Activated CD4-positive, alpha-beta T cell treated with anti-CD3 and anti-CD28 coated beads for 1 hour (primary cell): ENCODE measurements at places on chromosomes 11 and 22.

DNA sequence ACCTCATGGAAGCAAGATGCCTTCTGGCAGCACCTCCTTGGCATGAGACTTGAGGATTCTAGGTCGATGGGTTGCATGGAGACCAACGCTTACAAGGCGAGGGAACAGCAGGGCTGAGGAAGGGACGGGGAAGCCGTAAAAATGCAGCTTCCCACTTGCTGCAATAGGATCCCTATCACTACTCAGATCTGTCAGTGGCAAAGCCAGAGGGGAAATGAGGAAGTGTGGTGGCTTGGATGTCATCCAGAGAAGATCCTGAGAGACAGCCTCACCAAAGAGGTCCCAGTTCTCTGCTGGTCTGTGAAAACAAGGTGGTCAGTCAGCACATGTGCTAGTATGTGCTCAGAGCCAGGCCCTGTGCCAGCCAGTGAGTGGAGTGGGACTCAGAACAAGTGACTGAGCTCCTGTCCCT is 22.2 kb downstream of the CYB5R2 start:
- no peak for DNase-seq

- no peak for DNase-seq
Measured at GRCh38 chr11:17640493-17641164, 78.7 kb upstream of the MYOD1 start.

GRCh38 chr11:76625472-76626186 is 44.9 kb downstream of the LRRC32 start:
- no peak for DNase-seq

DNA sequence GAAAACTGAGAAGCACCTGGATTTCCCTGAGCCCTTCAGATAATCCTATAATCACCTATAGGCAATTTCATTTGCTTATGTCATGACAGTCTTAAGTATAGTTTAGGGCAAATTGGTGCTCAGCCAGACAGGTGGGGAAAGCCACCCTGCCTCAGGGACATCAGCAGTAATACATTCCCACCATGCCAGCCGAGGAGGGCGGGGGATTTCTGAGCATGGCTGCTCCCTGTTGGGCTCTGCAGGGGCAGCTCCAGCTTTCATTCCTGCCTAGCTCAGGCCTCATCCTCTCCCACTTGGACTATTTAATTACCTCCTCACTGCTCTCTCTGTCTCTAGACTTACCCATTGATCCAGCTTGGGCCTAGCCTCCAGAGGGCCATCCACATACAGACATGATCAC is 9.0 kb upstream of the DRD2 start:
- DNase-seq, result no peak

GRCh38 chr22:41367680-41368542 is 13.8 kb upstream of the TEF start:
- no peak for DNase-seq

DNA sequence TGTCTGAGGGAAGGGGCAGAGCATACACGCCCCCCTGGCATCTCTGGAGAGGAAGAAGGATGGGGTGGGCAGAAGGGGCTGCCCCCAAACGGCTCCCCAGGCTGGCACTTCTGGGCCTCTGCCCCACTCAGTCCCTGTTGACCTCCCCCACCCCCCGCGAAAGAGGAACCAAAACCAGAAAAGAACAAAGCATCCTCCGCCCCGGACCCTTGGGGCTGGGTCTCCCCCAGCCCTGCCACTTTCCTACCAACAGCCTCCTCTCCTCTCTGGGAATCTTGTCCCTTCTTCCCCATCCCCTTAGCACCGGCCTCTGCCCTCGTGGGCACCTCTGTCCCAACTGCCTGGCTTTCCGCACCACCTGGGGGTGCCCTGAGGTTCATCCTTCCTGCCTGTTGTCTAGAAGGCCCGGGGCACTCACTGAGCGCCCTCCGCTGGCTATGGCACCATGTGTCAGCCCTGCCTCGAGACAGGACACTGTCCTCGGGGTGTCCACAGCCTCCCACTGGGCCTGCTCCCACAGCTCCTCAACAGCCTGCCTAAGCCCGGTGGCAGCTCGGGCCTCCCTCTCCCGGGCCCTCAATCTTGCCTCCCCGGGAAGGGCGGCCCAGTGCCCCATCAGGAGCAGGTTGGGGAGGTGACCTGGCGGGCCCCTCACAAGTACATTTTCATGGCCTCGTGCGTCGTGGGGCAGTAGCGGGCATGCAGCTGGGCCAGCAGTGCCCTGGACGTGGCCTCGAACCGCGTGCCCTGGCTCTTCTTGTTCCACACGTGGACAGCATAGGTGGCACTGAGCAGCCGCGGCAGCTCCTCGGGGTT is 28.2 kb downstream of the A4GALT start:
- no peak for DNase-seq
